ENCODE measurements at places on chromosomes 12 and 14.

DNA sequence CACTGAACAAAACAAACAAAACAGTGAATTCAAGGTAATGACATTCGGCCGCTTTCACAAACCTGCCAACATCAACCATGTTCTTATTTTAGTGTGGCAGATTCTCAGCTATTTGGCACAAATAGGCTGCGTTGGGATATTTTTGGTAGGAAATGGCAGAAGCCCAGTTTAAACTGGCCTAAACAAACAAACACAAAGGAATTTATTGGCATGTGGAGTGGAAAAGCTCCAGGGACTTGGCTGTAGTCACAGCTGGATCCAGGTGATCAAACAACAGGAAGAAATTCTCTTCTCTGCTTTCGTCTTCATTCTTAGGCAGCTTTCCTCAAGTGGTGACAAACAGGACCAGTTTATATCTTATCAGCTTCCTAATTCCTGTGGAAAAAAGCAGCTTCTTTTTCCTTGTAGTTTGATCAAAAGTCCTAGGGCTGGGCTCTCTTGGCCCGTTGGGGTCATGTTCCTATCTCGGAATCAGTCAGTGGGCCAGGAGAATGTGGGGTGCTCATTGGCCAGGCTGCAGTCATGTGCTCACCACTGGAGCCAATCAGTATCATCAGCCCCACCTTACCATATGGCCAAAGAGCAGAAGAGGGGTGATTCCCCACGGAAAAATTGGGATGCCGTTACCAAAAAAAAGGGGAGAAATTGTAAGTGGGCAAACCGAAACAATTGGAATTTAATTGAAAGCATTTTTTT lies 22.6 kb downstream of the C12orf75 start:
- no peak for DNase-seq

DNA sequence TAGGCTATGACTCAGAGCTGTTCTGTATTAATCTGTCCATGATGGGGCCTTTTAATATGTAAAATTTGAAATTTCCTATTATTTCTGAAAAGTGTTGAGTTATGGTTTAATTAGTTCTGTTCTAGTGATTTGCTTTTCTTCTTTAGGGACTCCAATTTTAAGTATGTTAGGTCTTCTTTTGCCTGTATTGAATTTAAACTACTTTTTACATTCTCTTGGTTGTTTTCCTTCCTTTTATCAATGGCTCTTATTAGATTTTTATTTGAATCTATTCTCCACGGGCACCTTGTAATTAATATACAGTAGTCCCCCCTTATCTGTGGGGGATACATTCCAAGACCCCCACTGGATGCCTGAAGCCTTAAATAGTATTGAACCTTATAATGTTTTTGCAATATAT lies 46.4 kb downstream of the DDHD1 start:
- DNase-seq, result no peak

- no peak for DNase-seq
Observed at GRCh38 chr12:12628013-12628412, 16.3 kb downstream of the CREBL2 start.

GRCh38 chr12:90741611-90742010 lies 213.4 kb downstream of the CCER1 start:
- no peak for DNase-seq

DNA sequence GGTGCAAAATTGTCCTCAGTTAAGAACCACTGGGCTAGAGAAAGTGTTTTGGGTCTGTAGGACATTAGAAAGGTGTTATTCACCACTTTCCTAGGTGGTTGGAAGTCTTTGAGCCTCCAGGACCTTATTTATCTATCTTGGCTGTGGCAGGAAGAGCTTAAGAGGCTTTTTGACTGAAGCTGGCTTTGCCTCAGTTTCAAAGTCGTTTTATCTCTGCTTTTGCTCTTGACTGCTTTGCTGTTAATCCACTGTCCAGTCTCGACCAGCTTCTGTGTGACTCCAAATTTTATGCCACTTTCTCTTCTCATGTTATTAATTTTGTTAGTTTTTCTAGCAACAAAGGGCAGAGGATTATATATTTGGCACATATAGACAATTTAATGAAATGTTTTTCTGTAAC lies 60.3 kb downstream of the PPHLN1 start:
- DNase-seq, result no peak

- DNase-seq, result no peak
Observed at GRCh38 chr12:40054555-40055227, 51.2 kb downstream of the SLC2A13 start.

DNA sequence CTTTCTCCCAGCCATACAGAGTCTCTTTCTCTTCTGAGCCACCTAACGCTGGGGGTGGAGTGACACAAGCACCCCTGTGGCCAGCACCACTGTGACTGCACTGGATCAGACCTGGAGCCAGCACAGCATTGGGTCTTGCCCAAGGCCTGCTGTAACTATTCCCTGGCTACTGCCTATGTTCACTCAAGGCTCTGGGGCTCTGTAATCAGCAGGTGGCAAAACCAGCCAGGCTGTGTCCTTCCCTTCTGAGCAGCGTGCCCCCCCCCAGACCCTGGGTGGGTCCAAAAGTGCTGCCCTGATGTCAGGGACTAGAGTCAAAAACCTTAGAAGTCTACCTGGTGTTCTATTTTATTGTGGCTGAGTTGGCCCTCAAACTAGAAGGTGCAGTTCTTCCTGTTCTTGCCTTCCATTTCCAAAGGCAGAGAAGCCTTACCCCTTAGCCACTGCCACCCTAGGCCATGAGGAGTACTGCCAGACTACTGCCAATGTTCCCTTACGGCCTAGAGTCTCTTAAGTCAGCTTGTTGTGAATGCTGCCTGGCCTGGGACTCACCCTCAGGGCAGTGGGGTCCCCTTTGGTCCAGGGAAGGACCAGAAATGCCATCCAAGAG lies 49.9 kb downstream of the PELI2 start:
- no peak for DNase-seq

- no peak for DNase-seq
Observed at GRCh38 chr12:56878010-56878339, 56.2 kb downstream of the SDR9C7 start.

GRCh38 chr12:46609273-46609623 lies 216.5 kb downstream of the SLC38A4 start:
- no peak for DNase-seq

DNA sequence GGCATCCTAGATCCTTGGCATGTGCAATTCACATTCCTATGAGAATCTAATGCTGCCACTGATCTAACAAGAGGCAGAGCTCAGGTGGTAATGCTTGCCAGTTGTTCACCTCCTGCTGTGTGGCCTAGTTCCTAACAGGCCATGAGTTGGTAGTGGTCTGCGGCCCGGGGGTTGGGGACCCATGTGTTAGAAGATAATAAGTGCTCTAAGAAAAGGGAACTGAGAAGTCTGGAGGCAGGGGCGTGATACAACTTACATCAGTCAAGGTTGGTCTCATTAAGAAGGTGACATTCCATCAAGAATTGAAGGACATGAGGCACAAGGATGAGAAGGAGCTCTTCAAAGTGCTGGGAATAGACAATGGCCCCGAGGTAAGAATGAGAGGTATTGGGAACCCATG lies 49.3 kb downstream of the OVCH1 start:
- DNase-seq, result no peak

- DNase-seq, result no peak
Observed at GRCh38 chr12:56833780-56834179, 70.7 kb downstream of the HSD17B6 start.

GRCh38 chr12:12356467-12356895 lies 397 bp upstream of the BORCS5 start:
- no peak for DNase-seq

DNA sequence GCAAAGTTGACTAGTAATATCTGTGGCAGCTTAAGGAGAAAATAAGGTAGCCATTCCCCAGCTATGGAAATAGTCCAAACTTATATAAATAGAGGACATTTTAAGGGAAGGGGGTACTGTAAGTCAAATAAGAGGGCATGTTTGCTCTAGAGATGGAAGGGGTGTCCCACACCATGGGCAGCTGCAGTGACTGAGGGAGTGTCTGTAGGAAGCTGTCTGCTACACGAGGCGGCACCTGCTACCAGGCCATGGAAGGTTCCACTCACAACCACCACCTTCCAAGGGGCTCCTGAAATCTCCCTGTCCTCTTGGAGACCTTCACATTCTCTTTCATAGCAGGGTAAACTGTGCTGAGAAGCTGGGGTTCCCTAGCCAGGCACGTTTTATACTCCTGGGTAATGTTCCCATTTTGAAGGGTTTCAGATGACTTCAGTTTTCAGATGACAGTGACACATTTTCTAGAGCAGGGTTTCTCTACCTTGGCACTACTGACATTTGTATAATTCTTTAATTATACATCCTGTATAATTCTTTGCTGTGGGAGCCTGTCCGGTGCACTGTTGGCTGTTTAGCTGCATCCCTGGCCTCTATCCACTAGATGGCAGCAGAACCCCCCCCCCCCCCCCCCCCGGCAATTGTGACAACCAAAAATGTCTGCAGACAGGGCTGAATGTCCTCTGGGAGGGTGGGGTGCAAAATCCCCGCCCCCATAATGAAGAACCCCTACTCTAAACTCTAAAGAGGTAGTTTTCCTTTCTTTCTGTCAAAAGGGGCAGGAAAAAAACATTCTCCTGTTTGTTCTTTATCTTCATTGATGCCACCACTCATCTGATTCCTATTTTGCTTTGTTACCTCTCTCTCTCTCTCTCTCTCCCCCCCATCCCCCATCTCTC lies 11.6 kb upstream of the SMCO2 start:
- no peak for DNase-seq

GRCh38 chr14:101929946-101930345 lies 34.4 kb upstream of the DYNC1H1 start:
- no peak for DNase-seq

GRCh38 chr14:52268279-52269061 lies 972 bp downstream of the PTGDR start:
- no peak for DNase-seq
